ENCODE measurements at places on chromosomes 7 and 10.

GRCh38 chr10:68088740-68089139 is 13.7 kb upstream of the HERC4 start:
- no peak for DNase-seq

DNA sequence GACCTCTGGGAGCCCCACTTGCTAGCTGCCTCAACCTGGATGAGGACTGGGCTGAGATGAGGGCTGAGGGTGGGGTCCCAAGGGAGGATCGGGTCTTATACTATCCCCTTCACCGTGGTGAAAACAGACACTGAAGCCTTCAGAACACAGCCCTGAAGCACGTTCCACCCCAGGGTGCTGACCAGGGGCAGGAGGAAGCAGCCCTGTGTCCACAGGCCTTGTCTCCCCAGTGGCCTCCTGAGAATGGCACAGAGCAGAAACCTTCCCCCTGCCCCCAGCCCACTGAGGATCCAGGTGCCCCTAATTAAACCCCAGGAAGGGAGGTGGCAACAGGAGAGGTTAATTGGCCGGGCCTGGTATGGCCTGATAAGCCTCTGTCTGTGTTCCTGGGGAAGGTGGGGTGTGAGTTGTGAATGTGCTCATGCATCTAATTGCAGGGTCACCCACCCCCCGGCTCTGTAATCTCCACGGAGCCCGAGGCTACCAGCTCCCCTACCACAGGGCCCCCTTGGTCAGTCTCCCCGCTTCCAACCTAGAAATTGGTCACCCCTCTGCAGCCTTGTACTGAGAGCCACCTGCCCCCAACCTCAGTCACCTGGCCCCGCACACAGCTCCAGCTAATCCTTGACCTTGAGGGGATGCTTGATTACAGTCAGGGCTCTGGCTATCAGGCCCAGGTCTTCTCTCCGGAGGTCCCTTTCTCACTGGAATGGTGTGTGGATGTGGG is 159.0 kb upstream of the UNC5B start:
- DNase-seq, result no peak

DNA sequence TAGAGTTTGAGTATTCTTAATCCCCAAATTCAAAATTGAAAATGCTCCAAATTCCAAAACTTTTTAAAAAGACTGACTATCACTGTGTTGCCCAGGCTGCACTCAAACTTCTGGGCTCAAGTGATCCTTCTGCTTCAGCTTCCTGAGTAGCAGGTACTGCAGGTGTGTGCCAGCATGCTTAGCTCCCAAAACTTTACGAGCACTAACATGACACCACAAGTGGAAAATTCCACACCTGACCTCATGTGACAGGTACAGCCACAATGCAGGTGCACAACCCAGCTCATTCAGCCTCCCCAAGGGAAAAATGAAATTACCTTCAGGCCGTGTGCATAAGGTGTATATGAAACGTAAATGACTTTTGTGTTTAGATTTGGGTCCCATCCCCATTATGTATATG is 16.5 kb downstream of the CDC123 start:
- no peak for DNase-seq

DNA sequence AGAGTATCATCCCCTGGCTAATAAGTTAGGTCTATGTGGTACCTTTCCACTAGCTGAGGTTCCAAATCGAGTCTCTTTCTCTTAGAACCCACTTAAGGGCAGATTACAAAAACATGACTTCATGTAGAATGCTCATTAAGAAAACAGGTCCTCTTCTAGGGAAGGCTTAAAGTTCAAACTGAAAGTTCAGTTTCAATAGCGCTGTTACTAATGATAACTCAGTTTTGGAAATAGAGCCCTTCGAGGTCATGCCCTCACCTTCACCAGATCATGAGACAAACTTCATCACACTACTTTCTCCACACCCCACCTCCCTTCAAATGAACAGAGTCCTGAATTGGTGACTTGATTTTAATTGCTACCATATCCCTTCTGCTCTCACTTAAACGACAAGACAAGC is 26.2 kb downstream of the HGF start:
- no peak for DNase-seq

DNA sequence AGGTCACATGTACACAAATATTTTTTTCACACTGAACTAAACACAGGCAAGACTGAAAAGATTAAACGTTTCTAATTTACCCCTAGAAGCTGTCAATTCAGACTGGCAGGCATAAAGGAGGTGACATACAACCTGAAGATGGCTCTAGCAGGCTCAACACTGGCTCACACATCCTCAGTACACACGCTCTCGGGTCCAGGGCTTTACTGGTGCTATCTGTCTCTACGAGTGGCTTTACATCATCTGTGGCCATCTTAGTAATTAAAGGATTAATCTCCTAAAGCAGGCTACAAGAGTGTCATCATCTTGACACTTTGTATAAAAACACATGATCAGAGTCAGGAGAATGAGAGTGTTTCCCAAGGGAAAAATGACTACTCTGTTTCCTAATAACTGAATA is 57.3 kb downstream of the COPG2 start:
- DNase-seq, result no peak

GRCh38 chr10:74824900-74825370 is 1.5 kb upstream of the KAT6B start:
- no peak for DNase-seq

- DNase-seq, result no peak
Observed at GRCh38 chr10:131174211-131174565, 137.3 kb downstream of the TCERG1L start.
